ENCODE measurements at places on chromosomes 12 and 14.

DNA sequence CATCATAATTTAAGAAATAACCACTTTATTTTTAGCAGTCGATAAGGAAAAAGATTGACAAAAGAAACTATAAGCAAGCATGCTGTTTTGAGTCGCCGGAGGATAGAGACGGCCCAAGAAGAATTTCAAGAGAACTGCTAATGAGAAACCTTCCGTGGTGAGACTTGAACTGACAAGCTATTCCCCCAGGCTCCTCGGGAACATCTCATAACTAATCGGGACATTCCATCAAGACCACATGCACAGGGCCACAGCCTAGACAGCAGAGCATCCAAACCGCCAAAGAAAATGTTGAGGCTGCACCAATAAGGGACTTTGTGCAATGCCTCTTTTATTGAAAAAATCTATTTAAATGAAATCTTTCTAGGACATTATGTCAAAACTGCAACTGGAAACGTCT lies 51.0 kb downstream of the YEATS4 start:
- no peak for DNase-seq

GRCh38 chr14:78627114-78627513 lies 456.9 kb downstream of the NRXN3 start:
- DNase-seq, result no peak

- DNase-seq, result peak; percentile 67
Measured at GRCh38 chr12:112978163-112979040, at the start of gene OAS2. TSS of gene OAS2 (plus strand) at chr12:112978519. CDS start at chr12:112978609, 90 bp downstream.

DNA sequence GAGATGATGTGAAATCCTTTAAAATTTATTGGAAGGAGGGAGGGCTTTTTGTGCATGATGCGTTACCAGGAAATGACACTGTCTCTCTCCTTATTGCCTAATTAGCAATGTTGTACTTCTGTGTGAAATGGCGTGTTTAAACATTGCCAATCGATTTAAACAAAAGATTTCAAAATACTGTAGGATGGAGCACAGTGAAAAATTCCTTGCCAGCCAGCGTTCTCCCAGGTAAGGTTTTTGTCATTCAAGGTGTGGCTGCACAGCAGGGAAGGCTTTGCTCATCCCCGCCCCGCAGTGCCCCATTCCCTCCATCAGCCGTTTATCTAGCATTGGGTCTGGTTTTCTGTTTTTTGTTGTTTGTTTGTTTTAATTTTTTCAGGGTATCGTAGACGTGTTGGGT lies 137.3 kb downstream of the CACNA1C start:
- no peak for DNase-seq

DNA sequence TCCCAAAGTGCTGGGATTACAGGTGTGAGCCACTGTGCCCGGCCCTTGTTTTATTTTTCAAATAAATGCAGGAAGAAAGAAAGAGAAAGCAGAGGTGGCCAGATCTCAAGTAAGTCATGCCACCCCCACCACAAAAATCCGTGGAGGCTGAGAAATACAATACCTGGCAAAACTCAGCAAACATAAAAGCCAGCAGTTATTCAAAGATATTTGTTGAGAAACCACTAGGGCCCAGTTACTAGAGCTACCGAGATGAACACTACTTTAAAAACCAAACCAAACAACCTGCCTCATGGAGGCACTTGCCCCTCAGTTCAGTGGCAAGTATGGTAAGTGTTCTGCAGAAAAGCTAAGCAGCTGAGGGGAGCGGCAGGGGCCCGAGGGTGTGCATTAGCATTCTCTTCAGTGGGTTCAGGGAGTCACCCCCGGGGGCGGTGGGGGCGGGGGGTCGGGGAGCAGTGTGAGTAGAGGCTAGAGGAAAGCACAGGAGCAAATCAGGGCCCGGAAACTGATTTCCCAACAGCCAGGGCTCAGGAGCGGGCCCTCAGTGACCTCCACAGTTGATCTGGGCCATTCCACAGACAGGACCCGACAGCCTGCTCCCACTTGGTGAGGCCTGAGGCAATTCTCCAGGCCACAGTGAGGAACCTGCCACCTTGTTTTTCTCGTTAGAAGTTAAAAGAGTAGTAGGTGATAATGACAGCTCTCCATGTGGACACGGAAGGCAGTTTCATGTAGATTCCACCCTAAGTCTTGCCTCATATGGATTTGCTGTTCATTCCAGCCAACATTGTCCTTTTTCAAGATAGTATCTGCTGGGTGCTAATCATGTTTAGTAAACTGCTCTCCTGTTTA lies 8.6 kb downstream of the EVL start:
- DNase-seq, result no peak

DNA sequence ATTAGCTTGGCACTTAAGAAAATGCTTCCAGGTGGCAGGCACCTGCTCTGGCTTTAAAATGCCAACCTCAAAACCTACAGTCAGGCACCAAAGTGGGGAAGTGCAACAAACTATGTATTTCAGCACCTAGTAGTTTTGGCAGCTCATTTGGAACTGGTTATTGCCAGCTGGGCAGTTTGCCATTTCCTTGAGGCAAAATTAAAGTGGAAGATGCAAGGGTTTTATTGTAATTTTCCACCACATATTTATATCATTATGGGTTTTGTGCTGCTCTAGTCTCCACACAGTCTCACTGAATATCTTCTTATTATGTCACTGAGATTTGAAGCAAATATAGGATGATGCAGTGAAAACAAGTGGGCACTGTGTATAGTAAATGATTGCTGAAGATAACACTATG lies 117.0 kb downstream of the PRKD1 start:
- DNase-seq, result no peak

- DNase-seq, result no peak
Measured at GRCh38 chr12:53051881-53052412, 2.1 kb downstream of the TNS2 start.

DNA sequence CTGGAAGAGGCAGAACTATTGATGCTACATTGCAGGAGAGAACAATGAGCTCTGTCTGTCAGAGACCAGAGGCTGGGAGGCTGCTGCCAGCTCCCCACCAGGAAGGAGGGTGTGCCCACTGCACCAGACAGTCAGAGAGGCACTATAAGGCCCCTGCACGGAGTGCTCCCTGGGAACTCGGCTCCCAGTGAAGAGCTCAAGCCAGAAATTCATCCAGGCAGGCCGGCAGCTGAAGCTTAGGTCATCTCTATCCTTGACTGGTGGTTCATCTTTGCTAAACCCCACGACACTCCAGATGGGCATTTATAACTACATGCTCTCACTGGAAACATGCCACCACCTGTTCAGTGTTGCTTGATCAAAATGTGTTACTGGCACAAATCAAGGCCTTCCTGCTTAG lies 65.1 kb upstream of the GPATCH2L start:
- DNase-seq, result no peak

- no peak for DNase-seq
Measured at GRCh38 chr12:89206390-89206789, 145.9 kb downstream of the DUSP6 start.

DNA sequence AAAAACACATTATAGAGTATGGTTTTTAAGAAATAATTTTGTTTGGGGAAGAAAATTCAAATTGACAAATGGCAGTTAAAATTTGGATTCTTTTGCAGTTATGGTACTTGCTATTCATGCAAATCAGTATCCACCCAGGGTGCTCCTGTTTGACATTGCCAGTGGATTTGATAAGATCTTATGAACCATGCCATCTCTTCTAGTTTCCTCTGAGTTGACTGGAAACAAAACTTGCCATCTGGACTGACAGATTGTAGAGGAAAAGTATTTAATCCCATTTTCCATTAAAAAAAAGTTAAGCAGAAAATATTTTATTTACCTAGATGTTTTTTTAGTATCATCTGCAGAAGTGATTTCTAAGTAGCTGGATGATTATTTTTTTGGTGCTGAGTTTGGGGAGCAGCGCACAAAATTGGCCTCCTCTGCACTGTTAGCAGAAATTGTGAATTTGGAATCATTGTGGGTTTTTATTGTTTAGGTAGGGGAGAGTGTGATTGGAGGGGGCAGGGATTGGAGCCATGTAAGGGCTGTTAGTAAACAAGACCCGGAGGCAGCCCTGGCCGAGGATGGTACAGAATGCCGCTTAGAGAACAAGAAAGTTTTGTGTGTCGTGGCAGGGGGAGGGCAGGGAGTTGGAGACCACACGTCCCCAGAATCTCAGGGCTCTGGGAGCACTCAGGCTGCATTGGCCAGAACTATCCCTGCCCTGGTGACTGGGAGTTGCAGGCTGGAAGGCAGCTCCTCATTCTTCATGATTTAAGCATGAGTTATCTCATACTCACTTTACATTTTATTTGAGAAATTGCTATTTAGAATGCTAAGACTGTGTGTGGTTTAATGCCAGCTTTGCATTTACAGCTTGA lies 56.6 kb downstream of the WDR20 start:
- no peak for DNase-seq

DNA sequence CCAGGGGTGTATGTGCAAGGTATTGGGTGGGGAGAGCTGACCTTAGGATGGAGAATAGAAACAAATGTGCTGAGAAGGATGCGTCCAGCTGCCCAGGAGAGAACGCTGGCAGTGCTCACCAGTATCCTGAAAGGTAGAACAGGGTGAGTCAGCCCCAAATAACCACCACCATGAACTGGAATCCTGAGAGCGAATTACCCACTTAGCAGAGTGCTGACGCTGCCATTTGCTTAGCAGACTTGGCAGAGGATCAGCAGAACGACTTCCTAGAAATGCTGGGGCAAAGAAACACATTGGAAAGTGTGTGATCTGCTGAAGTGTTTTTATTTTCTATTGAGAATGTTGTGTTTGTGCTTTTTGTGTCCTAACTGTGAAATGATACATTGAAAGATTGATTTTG lies 213.6 kb downstream of the ADGRD1 start:
- DNase-seq, result no peak

DNA sequence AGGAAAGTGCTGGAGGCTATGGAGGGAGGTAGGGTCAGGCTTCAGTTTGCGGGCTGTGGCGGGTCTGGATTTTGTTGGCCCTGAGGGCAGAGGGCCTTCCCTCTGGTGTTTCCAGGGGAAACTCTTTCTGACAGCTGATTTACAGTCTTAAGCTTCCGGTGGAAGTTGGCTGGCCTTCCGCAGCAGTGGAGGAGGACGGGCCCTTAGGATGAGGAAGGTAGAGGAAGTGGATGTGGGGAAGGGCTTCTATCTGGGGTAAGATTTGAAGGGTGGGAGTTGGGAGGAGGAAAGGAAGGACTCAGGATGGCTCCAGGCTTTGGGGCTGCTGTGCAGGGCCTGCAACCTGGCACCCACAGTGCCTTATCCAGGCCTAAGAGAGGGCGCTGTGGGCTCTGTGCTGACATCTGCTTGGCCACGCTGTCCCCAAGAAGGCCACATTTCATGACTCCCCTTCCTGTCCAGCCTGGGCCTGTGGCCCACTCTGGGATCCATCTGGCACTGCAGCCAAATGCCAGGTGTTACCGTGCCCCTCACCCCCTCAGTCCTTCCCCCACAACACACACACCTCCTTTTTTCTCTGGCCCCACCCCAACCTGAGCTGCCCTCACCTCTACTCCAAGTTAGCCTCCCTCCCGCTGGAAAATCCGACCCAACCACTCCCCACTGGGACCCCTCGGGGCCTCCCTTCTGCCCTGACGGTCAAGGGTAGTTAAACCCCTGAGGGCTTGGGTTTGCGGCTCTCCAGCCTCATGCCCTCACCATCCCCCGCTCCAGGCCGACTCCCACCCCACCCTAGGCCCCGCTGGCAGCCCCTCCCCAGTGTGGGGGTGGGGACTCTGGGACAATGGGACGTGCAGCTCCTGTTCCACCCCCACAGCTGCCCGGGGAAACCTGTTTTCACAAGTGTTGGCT lies 7.7 kb upstream of the PPP1R13B start:
- DNase-seq, result no peak

- DNase-seq, result no peak
Measured at GRCh38 chr14:85529803-85530574, at the start of gene FLRT2. TSS of gene FLRT2 (plus strand) at chr14:85530144. CDS start at chr14:85621515, 91,371 bp downstream.

DNA sequence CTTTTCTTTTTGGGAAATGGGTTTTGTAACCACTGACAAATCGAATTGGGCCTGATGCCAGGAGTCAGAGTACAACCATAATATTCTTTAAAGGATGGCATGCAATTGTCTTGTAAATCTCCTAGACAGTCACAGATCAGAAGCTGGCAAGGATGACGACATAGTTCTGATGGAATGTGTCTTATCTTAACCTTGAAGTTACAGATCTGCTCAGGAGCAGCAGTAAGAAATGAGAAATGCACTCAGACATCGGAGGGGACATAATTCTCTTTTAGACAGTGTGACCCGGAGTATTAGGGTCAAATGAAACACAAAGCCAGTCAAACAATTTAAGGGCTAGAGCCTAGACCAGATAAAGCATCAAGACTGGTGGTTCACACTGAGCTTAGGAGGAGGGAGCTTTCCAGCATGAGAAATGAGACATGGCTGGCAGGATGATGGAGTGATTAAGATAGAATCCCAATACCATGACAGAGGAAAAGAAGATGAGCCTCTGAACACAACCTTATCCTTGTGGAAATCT lies 17.5 kb downstream of the CBX5 start:
- no peak for DNase-seq

GRCh38 chr14:69263771-69264170 lies 3.8 kb downstream of the GALNT16 start:
- DNase-seq, result no peak

- DNase-seq, result no peak
Measured at GRCh38 chr14:26636561-26636960, 38.7 kb upstream of the NOVA1 start.

DNA sequence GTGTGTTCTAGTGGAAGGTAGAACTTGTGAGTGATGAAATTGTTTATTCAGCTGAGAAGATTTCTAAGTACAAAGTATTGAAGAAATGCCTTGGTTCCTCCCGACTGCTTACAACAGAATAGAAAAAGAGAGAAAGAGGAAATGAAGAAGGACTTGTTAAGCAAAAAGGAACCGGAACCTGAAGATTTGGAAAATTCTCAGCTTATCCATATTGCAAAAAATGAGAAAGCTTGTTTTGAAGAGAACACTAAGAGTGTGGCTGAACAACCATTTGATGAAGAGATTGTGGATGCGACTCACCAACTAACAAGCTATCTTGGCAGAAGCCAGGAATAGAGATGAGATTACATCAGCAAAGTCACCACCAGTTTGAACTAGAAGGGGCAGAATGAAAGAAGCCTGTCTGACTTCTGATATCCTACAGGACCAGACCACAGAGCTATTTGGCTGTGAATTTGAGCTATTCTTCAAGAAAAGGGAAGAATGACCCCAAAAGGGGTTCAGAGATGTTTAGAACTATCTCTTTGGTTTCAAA lies 15.1 kb downstream of the NDUFA9 start:
- no peak for DNase-seq

GRCh38 chr12:106417926-106418910 lies 60.7 kb downstream of the POLR3B start:
- no peak for DNase-seq

- DNase-seq, result no peak
Measured at GRCh38 chr14:79064214-79064613, 894.0 kb downstream of the NRXN3 start.

- no peak for DNase-seq
Measured at GRCh38 chr12:48198672-48198971, 4.5 kb downstream of the OR10AD1 start.

DNA sequence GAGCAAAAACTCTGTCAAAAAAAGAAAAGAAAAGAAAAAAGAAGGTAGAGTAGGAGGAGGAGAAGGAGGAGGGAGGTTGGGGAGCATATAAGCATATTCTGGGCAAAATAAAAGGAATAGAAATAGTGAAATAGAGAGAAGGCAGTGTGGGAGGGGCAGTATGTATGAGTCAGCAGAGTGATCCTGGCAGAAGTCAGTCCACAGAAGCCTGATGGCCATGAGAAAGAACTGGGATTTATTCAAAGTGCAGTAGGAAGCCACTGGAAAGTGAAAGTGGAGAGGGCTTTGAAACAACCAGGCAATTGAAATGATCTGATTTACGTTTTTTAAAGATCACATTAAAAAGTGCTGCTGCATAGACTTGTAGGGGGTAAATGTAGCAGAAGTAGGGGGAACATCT lies 368.6 kb upstream of the USP15 start:
- DNase-seq, result no peak

Data from activated T-cell treated with anti-CD3 and anti-CD28 coated beads for 4 hours (primary cell).